ENCODE measurements at places on chromosomes 7 and 10.

- DNase-seq, result no peak
These were observed 229.7 kb upstream of the PFKP start for GRCh38 chr10:2837674-2838073.

DNA sequence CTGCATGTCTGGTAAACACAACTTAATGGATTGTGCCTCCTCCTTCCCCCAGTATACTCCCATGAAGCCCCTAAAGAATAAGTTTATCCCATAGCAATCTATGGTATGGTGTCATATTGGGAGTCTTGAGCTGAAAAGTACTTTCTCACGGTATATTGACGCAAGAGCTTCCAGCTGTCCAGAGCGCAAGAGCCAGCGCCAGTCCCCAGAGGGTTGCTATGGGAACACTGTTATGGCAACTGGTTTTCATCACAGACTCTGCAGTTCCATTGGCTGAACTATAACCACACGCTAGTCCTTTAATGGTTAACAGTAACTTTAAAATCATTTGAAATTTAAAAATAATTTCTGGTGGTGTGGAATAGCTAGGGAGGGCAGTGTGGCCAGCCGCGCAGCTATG lies 46.9 kb downstream of the PRPF18 start:
- no peak for DNase-seq

- DNase-seq, result no peak
These were observed 55.5 kb upstream of the STEAP1B start for GRCh38 chr7:22555476-22555875.

DNA sequence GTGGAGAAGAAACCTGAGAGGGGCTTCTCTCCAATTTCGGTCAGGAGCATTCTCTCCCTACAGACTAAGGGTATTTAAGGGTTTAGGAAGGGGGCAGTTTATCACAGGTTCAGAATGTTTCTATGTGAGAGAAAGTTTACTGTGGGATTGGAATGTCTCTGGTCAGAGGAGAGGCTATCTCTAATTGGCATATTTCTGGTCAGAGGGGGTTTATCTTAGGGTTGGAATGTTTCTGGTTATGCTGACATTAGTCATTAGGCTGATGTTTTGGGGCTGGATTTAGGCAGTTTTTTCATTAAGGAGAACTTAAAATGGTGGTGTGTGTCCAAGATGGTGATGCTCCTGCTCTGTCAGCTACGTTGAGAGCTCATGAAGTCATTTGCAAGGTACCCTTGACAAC lies 758.0 kb downstream of the TYW1 start:
- no peak for DNase-seq

DNA sequence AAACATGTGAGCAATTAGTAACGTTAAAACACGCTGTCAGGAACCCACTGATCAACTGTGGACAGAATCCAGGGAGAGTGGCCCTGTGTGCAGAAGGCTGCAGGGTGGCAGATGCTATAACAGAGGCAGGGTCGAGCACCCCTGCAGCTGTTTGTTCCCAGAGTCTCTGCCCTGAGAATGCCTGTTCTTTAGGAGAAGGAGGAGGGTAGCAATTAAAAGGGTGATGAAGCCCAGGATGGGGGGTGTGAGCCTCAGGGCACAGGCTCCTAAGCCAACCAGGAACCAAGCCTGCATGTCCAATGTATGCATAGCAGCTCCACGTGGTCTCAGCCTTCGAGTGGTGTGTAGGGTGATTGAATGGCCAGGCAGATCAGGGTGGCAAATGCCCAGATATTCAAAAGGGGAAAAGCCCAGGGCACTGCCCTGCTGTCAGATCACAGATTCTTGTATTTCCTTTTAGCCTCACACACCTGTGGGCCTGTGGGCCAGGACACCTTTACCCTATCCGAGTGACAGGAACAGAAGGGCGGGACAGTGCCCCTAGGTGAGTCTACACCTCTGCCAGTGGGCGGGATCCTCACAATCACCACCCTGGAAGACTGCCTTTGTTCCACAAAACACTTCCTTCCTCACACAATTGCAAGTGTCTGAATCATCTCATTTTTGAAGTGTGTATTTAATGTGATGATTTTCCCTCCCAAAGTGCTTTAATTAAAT lies 7.3 kb downstream of the WDFY4 start:
- no peak for DNase-seq

DNA sequence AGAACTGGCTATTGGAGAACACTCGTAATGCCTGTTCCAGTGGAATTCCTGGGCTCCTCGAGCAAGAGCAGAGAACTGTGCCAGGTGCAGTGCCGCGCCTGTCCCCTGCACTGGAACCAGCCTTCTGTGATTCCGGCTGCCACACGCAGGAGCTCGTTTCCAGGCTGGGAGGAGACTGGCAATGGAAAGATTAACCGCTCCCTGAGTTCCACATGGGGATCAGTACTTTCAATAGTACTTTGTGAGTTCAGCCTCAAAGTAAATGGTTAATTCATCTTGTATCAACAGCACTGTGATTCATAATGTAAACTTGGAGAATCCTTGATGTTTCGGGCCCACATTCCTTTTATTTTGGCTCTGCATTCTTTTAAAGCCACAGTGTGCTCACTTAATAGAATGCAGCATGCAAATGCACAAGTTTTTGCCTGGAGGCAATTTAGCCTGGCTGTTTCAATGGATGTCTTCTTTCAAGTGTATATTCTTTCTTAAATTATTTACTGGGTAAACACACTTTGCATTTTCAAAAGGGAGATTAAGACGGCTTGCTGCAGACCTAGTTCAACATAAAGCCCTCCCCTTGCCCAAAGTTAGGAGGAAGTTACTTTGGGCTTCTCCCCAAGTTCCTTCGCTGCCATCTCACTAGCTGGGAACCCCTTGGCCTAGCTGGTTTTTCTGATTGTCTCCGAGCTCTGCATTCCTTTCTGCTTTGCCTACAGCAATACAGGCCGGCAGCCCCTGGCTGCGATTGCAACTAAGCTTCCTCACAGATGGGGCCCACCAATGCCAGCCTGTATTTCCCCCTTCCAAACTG lies 138.1 kb upstream of the TCF7L2 start:
- DNase-seq, result no peak

GRCh38 chr7:153628825-153629224 lies 423.4 kb upstream of the DPP6 start:
- DNase-seq, result no peak

- DNase-seq, result no peak
These were observed 6.4 kb downstream of the DNAJB9 start for GRCh38 chr7:108576116-108576515.

GRCh38 chr7:28093623-28094232 lies 86.9 kb downstream of the JAZF1 start:
- DNase-seq, result peak; percentile 79

GRCh38 chr7:651032-651728 lies 75.3 kb upstream of the DNAAF5 start:
- no peak for DNase-seq

GRCh38 chr7:103120362-103120761 lies 28.5 kb downstream of the NAPEPLD start:
- no peak for DNase-seq

DNA sequence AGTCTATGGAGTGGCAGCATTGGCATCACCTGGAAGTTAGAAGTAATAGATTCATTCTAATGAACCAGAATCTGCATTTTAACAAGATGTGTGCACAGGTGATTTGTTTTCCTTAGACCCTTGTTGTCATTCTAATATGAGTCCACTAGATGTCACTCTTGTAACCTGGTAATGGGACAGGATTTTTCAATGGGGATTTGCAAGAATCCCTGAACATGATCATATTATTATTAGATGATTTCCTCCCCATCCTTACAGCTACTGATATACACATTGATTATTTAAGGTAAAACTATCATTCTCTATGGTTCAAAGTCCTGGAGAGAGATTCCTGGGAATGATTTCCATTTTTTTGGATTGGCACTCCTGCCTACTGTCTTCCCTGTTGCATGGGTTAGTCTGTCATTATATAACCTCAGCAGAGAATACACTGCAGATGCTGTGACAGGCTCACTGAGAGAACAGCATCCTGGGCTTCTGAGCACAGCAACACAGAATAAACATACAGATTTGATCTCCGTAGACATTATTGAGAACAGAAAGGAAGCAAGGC lies 194.9 kb downstream of the SUGCT start:
- DNase-seq, result no peak

DNA sequence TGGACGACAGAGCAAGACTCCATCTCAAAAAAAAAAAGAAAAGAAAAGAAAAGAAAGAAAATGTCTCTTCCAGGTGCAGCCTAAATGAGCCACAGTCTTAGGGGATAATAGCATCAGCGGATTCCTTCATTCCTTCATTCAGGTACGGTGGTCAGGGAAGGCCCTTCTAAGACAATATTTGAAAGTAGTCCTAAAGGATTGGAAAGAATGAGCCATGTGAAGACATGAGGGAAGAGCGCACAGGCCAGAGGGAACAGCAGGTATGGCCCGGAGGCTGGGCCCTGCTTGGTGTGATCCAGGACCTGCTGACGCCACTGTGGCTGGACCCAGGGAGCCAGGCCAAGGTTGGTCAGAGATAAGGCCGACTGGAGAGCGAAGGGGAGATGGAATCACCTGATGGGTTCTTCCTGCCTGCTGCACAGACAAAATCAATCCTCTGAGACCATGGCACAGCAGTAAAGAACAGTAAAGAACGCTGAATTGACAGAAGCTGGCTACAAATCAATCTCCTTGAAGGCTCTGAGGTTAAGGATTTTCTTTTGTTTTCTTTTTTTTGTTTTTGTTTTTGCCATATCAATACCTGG lies 16.3 kb upstream of the MKRN1 start:
- DNase-seq, result no peak

DNA sequence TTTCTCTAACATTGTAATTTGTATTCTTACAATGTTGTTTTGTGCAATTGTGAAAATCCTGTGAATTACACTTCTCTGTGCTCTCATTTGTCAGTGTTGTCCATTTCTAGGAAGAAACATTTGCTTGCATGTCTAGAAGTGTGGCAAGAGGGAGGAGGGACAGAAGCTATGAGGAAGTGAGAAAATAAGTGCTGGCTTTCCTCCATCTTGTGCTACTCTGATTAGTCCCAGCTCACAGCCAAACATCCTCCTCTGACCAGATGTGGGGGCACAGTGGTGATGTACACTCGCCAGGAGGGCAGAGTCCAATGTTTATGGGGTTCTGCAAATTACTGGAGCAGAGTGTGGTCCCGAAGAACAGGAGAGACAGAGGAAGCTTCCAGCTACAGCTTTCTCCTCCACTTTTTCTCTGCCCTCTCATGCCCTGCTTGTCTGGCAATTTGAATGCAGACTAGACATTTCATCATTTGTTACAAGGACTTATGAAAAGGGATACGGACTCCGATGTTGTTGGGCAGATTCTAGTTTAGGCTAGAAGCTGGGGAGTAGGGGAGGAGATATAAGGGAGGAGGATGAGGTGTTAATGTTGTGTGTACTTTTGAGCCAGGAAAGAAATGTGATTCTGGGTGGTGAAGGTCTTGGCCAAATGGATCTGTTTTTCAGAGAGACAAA lies 131.0 kb upstream of the C1GALT1 start:
- no peak for DNase-seq

DNA sequence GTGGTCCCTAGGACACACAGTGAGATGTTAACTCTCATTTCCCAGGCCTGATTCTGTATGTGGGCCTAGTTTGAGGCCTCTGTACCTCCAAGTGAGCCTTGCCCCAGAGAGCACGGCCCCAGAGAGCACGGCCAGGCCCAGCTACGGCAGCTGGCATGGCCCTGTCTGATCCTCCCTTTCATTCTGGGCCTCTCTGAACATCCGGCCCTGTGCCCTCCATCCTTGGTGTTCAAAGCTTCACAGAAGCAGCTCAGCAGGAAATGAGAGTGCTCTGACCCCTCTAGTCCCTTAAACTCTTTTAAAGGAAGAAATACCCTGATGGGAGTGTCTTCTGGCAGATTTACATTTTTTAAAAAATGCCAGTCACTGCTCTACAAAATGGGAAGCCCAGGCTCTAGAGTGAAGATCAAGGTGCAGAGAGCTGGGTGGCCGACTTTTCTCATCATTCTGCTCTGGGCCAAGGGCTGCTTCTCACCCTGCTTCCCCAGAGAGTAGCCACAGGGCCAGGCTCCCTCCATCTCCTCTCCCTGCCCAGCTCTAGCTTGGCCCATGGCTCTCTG lies 171.9 kb downstream of the RPS24 start:
- no peak for DNase-seq

- DNase-seq, result no peak
These were observed 416 bp downstream of the BBS9 start for GRCh38 chr7:33129806-33130153.

GRCh38 chr7:39754326-39755120 lies 131.2 kb downstream of the RALA start:
- peak; percentile 38 for DNase-seq

GRCh38 chr7:155578016-155578415 lies 31.7 kb upstream of the CNPY1 start:
- DNase-seq, result no peak

DNA sequence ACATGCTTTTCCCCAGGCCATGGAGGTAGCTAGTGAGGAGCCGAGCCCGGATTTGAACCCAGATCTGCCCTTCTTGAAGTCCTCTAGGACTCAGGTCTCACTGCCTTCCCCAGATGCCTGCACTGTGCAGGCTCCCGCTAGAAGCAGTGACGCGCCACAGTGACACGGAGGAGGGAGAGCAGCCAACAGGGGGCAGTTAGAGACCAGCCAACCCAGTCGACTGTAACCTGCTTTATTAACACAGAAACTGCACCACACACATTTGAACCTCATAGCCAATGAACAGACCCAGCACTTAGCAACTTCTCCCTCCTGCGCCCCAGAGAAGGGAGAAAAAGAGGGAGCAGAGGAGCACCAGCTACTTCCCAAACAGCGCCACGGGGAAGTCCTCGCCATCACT lies 27.4 kb downstream of the PILRA start:
- DNase-seq, result peak; percentile 60

- no peak for DNase-seq
These were observed 215.6 kb downstream of the DNAJB6 start for GRCh38 chr7:157552295-157552993.

DNA sequence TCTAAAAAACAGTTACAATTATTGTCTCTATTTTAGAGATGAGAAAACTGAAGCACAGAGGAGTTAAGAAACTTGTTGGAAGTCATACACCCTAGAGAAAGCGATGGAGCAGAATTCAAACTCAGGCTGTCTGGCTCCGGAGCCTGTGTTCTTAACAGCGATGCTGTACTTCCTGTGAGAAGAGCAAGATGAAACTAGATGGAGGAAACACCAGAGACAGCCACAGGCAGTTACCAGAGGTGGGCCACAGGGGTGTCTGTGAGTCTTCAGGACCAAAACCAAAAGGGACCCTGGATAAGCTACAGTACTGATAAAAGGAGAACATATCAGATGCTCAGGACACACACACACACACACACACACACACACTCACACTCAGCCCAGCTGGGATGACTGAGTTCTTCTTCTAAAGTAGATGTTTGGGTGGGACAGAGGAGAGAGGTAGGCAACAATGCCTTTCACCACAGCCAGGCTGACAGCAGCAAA lies 289.2 kb downstream of the FZD1 start:
- no peak for DNase-seq

DNA sequence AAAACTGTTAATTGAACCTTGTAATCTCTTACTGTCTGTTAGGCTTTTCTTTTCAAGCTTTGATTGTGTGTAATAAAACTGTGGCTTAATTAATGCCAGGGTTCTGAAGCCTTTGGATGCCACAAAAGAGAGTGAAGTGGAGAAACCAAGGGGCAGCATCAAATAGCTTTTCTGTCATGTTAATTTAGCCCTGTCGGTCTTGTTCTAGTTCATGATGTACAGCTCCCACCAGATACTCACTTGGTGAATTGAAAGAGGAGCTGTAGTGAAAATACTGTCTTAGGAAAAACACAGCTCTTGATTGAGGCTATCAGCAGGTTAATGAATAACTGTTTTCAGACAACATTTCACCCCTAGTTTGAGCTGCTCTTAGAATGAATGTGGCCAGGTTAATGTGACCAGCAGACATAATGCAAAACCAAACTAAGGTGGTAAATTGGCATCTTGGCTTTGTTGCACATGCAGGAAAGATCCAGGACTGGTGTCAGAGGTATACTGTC lies 94.2 kb downstream of the POLL start:
- DNase-seq, result no peak

All from nephron progenitor cell (in vitro differentiated cells).